DND-41 (cell line): ENCODE measurements at places on chromosomes 6 and 20.

DNA sequence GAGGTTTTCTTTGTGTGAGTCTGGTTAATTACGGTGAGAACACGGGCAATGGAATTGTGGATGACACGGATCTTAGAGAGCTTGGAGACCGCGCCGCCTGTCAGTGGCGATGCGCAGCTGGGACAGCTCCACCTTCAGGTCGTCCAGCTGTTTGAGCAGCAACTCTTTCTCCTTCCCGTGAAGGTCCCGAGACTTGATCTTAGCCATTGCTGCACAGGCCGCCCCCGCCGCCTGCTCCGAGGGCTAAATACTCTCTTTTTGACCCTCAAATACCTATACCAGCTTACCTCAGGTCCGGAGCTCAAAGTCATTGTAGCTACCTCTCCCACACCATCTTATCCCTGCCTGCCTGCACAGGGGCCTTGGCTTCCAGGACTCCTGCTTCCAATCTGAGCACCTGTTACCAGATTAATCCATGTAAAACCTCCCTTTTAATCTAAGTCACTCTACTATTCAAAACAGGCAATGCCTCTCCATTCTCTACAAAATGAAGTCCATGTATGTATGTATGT is 100.2 kb downstream of the PREP start:
- no peak for DNase-seq

- peak; percentile 40 for DNase-seq
Measured at GRCh38 chr6:136846046-136846445, 23.7 kb downstream of the PEX7 start.

- peak; percentile 63 for DNase-seq
Measured at GRCh38 chr20:44643596-44644229, 7.8 kb downstream of the ADA start.

DNA sequence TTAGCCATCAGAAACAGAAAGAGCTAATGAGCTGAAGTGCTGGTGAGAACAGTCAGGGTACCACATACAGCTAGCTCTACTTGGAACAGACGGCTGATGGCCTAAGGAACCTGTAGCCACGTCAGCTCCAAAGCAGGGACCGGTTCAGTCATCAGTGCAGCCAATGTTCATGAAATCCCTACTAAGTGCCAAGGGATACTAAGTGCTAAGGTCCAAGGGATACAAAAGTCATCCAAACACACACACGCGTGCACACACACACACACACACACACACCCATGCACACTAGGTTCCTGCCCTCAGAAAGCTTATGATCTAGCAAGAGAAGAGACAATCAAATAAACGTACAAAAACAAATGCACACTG is 53.6 kb downstream of the MAP3K5 start:
- DNase-seq: no peak

DNA sequence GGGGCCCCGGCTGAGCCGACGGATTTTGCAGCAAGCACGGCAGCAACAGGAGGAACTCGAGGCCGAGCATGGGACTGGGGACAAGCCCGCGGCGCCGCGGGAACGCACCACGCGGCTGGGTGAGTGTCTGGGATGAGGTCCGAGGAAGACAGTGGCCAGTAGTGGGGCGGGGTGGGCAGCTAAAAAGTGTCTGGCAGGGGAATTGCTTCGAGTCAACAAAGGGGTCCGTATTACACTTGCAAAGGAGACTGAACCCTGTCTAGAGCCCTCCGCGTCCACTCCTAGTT is 356 bp downstream of the BYSL start:
- DNase-seq: no peak
